ENCODE measurements at places on chromosomes 7 and 10. TPM values are rescaled to one million over a fixed set of nuclear protein-coding genes. Genes with fewer than 3 reads are reported as not detected.

- no peaks in the 10 kb centered on the region for H3K27me3 ChIP-seq
- no peak overlapping the region for H3K4me3 ChIP-seq
- no peak for DNase-seq
- no peaks in the 10 kb centered on the region for H3K4me1 ChIP-seq
- no peaks in the 10 kb centered on the region for H3K36me3 ChIP-seq
Observed at GRCh38 chr10:126384269-126384873, 3.9 kb downstream of the ADAM12 start.

The ADGRA1 gene
- not detected for total RNA-seq

The CLCN1 gene
- total RNA-seq = not detected

GRCh38 chr7:6175645-6176044 lies 96.8 kb downstream of the CYTH3 start:
- DNase-seq = no peak
- H3K4me1 ChIP-seq = no peaks in the 10 kb centered on the region
- no peak overlapping the region for H3K4me3 ChIP-seq
- no peaks in the 10 kb centered on the region for H3K27me3 ChIP-seq
- H3K27ac ChIP-seq = no peak overlapping the region
- no peaks in the 10 kb centered on the region for H3K36me3 ChIP-seq

The GJC3 gene
- total RNA-seq = 0.62 TPM

GRCh38 chr7:6478186-6478585 lies 30.4 kb upstream of the DAGLB start:
- H3K36me3 ChIP-seq = no peaks in the 10 kb centered on the region
- H3K27ac ChIP-seq = no peak overlapping the region
- peaks cover 18% of the 10 kb centered on the region for H3K4me1 ChIP-seq
- no peak for DNase-seq
- H3K27me3 ChIP-seq = no peaks in the 10 kb centered on the region
- no peak overlapping the region for H3K4me3 ChIP-seq

GRCh38 chr7:92717993-92718716 lies 118.2 kb downstream of the CDK6 start:
- peak overlapping the region; percentile 49 for H3K27ac ChIP-seq
- no peaks in the 10 kb centered on the region for H3K36me3 ChIP-seq
- H3K4me1 ChIP-seq = peaks cover 14% of the 10 kb centered on the region
- peak; percentile 48 for DNase-seq

The SUFU gene
- 14.4 TPM for total RNA-seq

- H3K27me3 ChIP-seq = no peaks in the 10 kb centered on the region
- no peaks in the 10 kb centered on the region for H3K4me1 ChIP-seq
- no peaks in the 10 kb centered on the region for H3K36me3 ChIP-seq
Observed at GRCh38 chr10:85177767-85178166, 849.4 kb downstream of the CCSER2 start.

The AASS gene
- 4.0 TPM for total RNA-seq

- no peak overlapping the region for H3K27ac ChIP-seq
- H3K4me1 ChIP-seq = no peaks in the 10 kb centered on the region
- no peaks in the 10 kb centered on the region for H3K27me3 ChIP-seq
- no peak overlapping the region for H3K4me3 ChIP-seq
Observed at GRCh38 chr7:78450706-78451105, 652.1 kb downstream of the PHTF2 start.

The TRPV5 gene
- total RNA-seq = not detected

The MYL10 gene
- total RNA-seq = not detected

The HOXA9 gene
- total RNA-seq = 1.7 TPM

DNA sequence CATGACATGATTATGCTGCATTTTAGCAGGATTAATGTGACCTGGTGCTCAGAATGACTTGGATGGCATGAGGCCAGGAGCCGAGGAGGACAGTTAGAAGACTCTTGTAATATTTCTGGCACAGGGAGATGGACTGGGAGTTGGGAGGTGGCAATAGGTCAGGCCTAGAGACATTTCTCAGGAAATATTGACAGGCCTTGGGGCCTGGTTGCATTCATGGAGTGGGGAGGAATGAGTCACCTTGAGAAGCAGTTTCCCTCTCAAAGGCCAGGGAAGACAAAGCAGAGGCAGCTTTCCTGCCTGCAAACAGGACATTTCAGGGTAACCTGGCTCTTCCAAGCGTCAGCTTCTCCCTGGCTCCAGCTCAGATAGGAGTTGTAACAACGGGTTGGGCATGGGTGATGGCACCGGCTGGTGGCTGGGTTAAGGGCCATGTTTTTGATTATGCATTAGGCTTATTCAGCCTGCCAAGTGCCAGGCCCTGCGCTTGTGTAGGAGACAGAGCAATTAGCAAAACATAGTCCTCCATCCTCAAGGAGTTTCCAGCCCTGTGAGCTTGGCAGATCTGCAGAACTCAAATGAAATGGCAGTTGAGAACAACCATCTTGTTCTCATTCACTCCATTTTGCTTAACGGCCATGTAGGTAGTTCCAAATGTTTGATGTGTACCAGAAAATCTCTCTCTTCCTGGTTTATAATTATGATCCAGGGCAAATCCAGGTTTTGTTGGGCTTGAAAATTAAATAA lies 38.2 kb downstream of the HK1 start:
- no peaks in the 10 kb centered on the region for H3K27me3 ChIP-seq
- peaks cover 22% of the 10 kb centered on the region for H3K4me1 ChIP-seq
- H3K36me3 ChIP-seq = no peaks in the 10 kb centered on the region
- DNase-seq = no peak
- no peak overlapping the region for H3K4me3 ChIP-seq

DNA sequence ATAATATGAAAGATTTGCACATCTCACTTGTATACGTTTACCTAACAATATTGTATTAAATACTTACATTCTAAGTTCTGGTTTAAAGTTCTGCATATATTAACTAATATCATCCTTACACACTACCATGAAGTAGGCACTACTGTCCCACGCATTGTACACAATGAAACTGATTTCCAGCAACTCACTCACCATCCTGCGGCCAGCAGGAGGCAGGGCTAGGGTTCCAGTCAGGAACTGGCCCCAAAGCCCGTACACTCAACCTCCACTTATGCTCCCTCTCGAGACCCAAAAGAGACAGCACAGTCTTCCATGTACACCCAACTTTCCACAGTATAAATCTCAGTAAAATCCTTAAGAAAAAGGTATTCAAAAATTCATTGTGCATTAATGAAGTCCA lies 41.4 kb downstream of the GRID1 start:
- no peaks in the 10 kb centered on the region for H3K36me3 ChIP-seq
- no peak overlapping the region for H3K27ac ChIP-seq
- DNase-seq = no peak
- no peak overlapping the region for H3K4me3 ChIP-seq
- H3K4me1 ChIP-seq = no peaks in the 10 kb centered on the region
- no peaks in the 10 kb centered on the region for H3K27me3 ChIP-seq

DNA sequence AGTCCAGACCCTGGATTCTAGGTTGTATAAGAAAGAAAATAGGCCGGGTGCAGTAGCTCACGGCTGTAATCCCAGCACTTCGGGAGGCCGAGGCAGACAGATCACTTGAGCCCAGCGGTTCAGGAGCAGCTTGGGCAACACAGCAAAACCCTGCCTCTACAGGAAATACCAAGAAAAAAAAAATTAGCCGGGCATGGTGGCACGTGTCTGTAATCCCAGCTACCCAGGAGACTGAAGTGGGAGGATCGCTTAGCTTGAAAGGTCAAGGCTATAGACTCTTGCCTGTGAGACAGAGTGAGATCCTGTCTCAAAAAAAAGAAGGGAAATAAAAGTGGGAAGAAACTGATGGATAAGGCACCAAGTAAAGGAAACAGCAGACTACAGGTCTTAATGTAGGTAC lies 287.9 kb upstream of the KLF14 start:
- no peak for DNase-seq
- peaks cover 60% of the 10 kb centered on the region for H3K4me1 ChIP-seq
- H3K36me3 ChIP-seq = no peaks in the 10 kb centered on the region
- H3K27ac ChIP-seq = peak overlapping the region; percentile 23

The FAM237B gene
- not detected for total RNA-seq

The GPC2 gene
- total RNA-seq = 18.2 TPM

The WDR86 gene
- total RNA-seq = 9.7 TPM

The TMEM236 gene
- 0.05 TPM for total RNA-seq

The CH25H gene
- not detected for total RNA-seq

- no peaks in the 10 kb centered on the region for H3K27me3 ChIP-seq
- peaks cover 9% of the 10 kb centered on the region for H3K4me1 ChIP-seq
- no peaks in the 10 kb centered on the region for H3K36me3 ChIP-seq
- no peak overlapping the region for H3K27ac ChIP-seq
- peak; percentile 38 for DNase-seq
Observed at GRCh38 chr10:47081264-47081663, 170.0 kb downstream of the PTPN20 start.

- no peaks in the 10 kb centered on the region for H3K4me1 ChIP-seq
- H3K36me3 ChIP-seq = no peaks in the 10 kb centered on the region
- H3K27me3 ChIP-seq = no peaks in the 10 kb centered on the region
- H3K27ac ChIP-seq = no peak overlapping the region
Observed at GRCh38 chr10:127148933-127149220, 47.5 kb downstream of the INSYN2A start.

- H3K27ac ChIP-seq = no peak overlapping the region
- no peaks in the 10 kb centered on the region for H3K36me3 ChIP-seq
- H3K27me3 ChIP-seq = no peaks in the 10 kb centered on the region
- no peaks in the 10 kb centered on the region for H3K4me1 ChIP-seq
Observed at GRCh38 chr7:126529254-126529653, 723.5 kb downstream of the GRM8 start.

DNA sequence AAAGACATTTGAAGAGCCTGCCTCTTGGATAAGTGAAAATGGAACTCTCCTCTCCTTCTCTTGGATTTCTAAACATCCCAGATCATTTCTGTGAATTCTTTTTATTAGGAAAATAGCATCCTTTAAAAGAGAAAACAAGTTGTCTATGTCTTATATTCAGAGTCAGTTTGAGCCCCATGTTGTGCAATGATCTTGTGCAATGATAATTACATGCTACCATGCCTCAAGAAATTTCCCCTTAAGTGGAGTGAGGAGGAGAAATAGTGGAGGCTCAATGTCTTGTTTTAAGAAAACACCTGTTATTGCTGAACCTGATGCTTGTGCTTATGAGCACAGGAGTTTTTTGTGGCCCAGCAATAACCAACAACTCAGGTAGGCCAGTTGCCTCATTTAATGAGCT lies 103.6 kb downstream of the NPSR1 start:
- no peaks in the 10 kb centered on the region for H3K36me3 ChIP-seq
- H3K4me1 ChIP-seq = no peaks in the 10 kb centered on the region
- no peak overlapping the region for H3K27ac ChIP-seq
- no peak for DNase-seq
- H3K4me3 ChIP-seq = no peak overlapping the region

The FFAR4 gene
- total RNA-seq = not detected

The ABCA13 gene
- 0.11 TPM for total RNA-seq

All from naive thymus-derived CD4-positive, alpha-beta T cell (primary cell).